Amniotic stem cell (primary cell): ENCODE measurements at places on chromosomes 11 and 22.

GRCh38 chr11:64545619-64546018 lies 45.4 kb upstream of the SLC22A12 start:
- DNase-seq = no peak

GRCh38 chr11:1479006-1479677 lies 7.4 kb downstream of the MOB2 start:
- DNase-seq = no peak

GRCh38 chr11:96091476-96091875 lies 167.6 kb upstream of the MTMR2 start:
- DNase-seq = no peak

GRCh38 chr11:93591247-93591898 lies 48.2 kb upstream of the SMCO4 start:
- DNase-seq = no peak

- no peak for DNase-seq
Observed at GRCh38 chr22:23125512-23126103, 16.2 kb downstream of the RSPH14 start.

DNA sequence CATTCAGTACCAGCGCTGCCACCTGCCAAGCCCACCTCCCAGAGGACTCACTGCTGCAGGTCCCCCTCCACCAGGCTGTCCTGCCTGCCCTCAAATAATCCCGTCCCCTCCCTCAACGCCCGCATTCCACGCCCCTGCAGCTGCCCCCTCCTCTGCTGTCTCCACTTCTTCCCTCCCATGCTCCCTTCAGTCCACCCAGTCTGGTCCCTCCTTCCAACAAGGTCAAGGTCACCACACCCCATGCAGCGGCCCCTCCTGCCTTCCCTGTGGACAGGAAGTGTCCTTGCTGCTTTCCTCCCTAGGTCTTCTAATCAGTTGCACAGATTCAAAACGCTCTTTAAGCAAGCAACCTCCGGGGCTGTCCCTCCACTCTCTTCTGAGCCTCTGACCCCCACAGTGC lies 12.1 kb downstream of the MACROD1 start:
- no peak for DNase-seq

- no peak for DNase-seq
Observed at GRCh38 chr22:28143241-28143865, 224.3 kb upstream of the PITPNB start.
